ENCODE measurements at places on chromosomes 13 and 19. TPM values are rescaled to one million over a fixed set of nuclear protein-coding genes. Genes with fewer than 3 reads are reported as not detected.

DNA sequence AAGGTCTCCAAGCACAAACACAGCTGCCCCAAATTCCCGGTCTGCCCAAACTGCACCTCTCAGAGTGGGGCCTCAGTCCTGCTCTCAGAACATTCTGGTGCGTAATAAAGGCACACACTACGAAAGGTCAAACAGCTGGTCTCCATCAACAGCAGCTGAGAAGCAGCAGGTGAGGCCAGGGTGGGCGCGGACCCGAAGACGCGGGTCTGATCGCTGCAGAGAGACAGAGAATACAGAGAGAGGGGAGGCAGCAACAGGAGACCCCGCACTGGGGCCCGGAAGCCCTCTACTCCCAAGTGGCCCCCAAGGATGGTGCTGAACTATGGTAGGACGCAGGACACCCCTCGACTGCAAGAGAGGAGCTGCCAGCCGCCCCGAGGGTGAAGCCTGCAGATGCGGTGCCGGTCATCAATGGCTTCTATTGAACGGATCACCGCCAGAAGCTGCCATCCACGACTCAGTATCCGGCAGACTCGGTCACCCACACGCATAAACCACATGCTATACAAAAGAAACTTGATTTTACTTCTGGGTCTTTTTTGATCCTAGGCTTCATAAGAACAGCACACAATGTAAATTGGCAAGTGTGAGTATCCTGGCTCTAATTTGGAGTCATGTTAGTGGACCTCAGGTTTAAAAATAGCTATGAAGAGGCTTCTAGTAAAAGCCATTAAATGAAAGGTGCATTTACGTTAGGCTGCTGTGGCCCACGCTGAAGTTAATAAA is 33.4 kb downstream of the STK24 start:
- H3K4me1 ChIP-seq, result peaks cover 56% of the 10 kb centered on the region
- DNase-seq, result no peak
- H3K4me3 ChIP-seq, result peak overlapping the region; percentile 63
- H3K27ac ChIP-seq, result peak overlapping the region; percentile 82
- no peaks in the 10 kb centered on the region for H3K27me3 ChIP-seq

- H3K27me3 ChIP-seq, result no peaks in the 10 kb centered on the region
- DNase-seq, result no peak
- no peaks in the 10 kb centered on the region for H3K36me3 ChIP-seq
- no peak overlapping the region for H3K4me3 ChIP-seq
- no peaks in the 10 kb centered on the region for H3K4me1 ChIP-seq
- no peak overlapping the region for H3K27ac ChIP-seq
These were observed 26.0 kb downstream of the SLC7A1 start for GRCh38 chr13:29569253-29570050.

DNA sequence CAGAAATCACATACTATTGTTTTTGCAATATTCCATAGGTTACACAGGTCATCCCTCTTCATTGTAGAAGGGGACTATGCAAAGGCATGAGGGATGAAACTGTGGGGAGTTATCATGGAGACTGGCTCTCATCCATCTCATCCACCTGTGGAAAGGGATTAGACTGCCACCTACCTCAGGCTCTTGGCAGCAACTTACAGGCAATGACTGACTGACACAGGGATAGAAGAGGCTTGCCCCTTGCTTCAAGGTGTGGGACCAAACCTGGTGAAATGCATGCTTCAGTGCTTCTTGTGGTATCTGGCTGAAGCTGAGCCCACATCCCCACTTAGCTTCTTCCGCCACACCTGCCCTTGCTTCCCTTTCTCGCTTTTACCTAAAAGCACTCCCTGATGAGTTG is 341.3 kb downstream of the GPC5 start:
- no peak for DNase-seq
- no peaks in the 10 kb centered on the region for H3K27me3 ChIP-seq
- H3K4me3 ChIP-seq, result no peak overlapping the region
- H3K4me1 ChIP-seq, result no peaks in the 10 kb centered on the region
- no peak overlapping the region for H3K27ac ChIP-seq

DNA sequence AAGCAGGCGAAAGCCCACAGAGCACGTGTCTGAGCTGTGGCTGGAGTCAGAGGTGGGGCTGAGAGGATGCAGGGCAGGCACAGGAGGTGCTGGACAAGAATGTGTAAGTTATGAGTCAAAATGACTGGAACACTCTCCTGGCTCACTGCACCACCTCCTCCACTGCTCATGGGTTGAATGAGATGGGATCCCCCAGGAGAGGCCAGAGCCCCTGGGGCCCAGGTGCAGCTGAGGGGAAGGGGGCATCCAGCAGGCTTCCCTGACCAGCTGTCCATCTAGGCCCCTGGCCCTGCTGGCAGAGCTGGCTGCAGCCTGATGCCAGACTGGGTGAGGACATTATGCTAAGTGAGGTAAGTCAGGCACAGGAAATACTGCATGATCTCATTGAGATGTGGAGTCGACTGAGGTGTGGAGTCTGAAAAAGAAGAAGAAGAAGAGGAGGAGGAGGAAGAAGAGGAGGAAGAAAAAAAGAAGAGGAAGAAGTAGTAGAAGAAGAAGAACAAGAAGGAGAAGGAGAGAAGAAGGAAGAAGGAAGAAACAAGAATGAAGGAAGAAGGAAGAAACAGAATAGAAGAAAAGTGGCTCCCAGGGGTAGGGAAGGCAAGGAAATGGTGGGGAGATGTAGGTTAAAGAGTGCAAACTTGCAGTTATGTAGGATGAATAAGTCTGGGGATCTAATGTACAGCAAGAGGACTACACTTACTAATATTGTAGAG is 747.4 kb downstream of the UQCRFS1 start:
- DNase-seq, result no peak
- H3K4me3 ChIP-seq, result no peak overlapping the region
- H3K4me1 ChIP-seq, result no peaks in the 10 kb centered on the region
- no peak overlapping the region for H3K27ac ChIP-seq
- H3K27me3 ChIP-seq, result no peaks in the 10 kb centered on the region

DNA sequence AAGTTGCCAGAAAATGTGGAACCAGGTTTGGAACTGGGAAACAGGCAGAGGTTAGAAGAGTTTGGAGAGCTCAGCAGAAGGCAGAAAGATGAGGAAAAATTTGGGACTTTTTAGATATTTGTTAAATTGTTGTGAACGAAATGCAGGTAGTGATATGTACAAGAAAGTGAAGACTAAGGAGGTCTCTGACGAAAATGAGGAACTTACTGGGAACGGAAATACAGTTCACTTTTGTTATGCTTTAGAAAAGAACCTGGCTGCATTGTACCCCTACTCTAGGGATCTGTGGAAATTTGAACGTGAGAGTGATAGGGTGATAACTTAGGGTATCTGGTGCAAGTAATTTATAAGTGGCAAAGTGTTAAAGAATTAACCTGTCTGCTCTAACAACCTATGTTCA is 632.4 kb downstream of the SLITRK5 start:
- DNase-seq, result no peak
- H3K36me3 ChIP-seq, result no peaks in the 10 kb centered on the region
- H3K4me3 ChIP-seq, result no peak overlapping the region
- H3K4me1 ChIP-seq, result no peaks in the 10 kb centered on the region
- no peak overlapping the region for H3K27ac ChIP-seq

GRCh38 chr13:31922724-31923123 is 108.8 kb upstream of the FRY start:
- peaks cover 9% of the 10 kb centered on the region for H3K4me1 ChIP-seq
- no peak overlapping the region for H3K4me3 ChIP-seq
- no peaks in the 10 kb centered on the region for H3K36me3 ChIP-seq
- no peak overlapping the region for H3K27ac ChIP-seq
- DNase-seq, result no peak

GRCh38 chr13:39197647-39198007 is 159.4 kb downstream of the NHLRC3 start:
- no peaks in the 10 kb centered on the region for H3K36me3 ChIP-seq
- H3K4me1 ChIP-seq, result no peaks in the 10 kb centered on the region
- no peaks in the 10 kb centered on the region for H3K27me3 ChIP-seq
- DNase-seq, result no peak
- no peak overlapping the region for H3K27ac ChIP-seq

- no peaks in the 10 kb centered on the region for H3K4me1 ChIP-seq
- H3K27ac ChIP-seq, result no peak overlapping the region
- no peak for DNase-seq
- no peaks in the 10 kb centered on the region for H3K27me3 ChIP-seq
- H3K4me3 ChIP-seq, result no peak overlapping the region
- no peaks in the 10 kb centered on the region for H3K36me3 ChIP-seq
These were observed 309.8 kb downstream of the LMO7 start for GRCh38 chr13:75945841-75946482.

GRCh38 chr13:105665284-105665683 is 870.2 kb downstream of the EFNB2 start:
- no peak for DNase-seq
- H3K4me3 ChIP-seq, result no peak overlapping the region
- no peak overlapping the region for H3K27ac ChIP-seq
- no peaks in the 10 kb centered on the region for H3K36me3 ChIP-seq

DNA sequence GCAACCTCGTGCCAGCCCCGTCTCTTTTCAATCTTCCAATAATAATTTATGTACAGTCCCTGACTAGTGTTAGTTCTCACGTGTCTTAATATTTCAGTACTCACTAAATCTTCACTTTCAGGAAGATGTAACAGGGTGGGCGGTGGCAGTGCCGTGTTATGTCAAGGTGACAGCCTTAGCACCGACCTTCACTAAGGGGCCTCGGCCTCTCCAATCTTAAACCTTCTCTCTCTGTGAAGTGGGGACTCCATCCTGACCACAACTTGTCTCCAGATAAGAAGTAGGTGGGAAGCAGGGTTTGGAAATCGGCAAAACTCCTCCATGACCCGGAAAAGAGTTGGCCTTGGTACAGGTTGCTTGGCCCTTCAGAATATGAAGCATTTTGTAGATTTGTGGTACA is 1.8 kb downstream of the RPS19 start:
- no peak for DNase-seq
- H3K4me1 ChIP-seq, result peaks cover 34% of the 10 kb centered on the region
- peak overlapping the region; percentile 94 for H3K4me3 ChIP-seq
- H3K27ac ChIP-seq, result peak overlapping the region; percentile 98
- H3K27me3 ChIP-seq, result no peaks in the 10 kb centered on the region
- peaks cover 26% of the 10 kb centered on the region for H3K36me3 ChIP-seq

DNA sequence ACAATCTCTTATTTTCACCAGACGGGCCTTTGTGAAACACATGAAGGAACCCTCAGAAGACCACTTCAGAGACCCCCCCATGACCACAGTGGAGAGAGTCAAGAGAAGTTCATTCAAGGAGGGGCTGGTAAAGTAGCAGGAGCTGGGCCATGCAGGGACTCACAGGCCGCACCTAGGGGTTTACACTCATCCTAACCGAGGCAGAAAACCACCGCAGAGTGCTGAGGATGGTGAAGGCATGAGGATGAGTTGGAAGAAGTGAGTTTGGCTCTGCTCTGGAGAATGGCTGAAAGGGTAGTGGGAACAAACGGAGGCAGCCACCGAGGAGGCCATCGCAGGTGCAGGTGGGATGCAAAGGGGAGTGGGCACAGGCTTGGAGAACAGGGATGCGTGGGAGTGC is 1046.9 kb downstream of the UQCRFS1 start:
- no peak overlapping the region for H3K4me3 ChIP-seq
- no peaks in the 10 kb centered on the region for H3K4me1 ChIP-seq
- no peaks in the 10 kb centered on the region for H3K36me3 ChIP-seq
- H3K27ac ChIP-seq, result no peak overlapping the region

DNA sequence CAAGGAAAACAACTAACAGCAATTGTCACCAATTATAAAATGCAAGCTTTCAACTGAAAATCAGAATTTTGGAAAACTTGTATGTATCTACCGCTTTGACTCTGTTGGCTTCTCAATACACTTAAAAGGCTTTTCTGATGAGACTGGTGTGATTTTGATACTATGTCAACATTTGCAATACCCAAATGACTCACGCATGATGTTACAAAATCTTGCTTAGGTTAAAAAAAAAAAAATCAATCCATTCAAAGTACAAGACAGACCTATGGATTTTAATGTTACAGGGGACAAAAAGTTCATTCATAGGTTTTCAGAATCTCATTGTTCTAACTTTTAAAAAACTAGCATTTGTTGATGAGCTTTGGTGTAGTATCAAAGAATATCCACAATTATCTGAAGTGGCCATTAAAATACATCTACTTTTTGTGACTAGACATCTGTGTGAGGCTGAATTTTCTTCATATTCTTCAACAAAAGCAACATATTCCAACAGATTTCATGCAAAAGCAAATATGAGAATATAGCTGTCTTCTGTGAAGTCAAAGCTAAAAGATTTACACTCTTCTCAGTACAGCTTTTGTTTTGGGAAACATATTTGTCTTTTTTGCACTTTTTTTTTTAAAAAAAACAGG is 10.7 kb downstream of the ELF1 start:
- DNase-seq, result no peak
- peaks cover 60% of the 10 kb centered on the region for H3K4me1 ChIP-seq
- peaks cover 8% of the 10 kb centered on the region for H3K36me3 ChIP-seq
- no peaks in the 10 kb centered on the region for H3K27me3 ChIP-seq

- no peak overlapping the region for H3K4me3 ChIP-seq
- no peaks in the 10 kb centered on the region for H3K27me3 ChIP-seq
- no peaks in the 10 kb centered on the region for H3K4me1 ChIP-seq
- H3K27ac ChIP-seq, result no peak overlapping the region
- no peaks in the 10 kb centered on the region for H3K36me3 ChIP-seq
- DNase-seq, result no peak
These were observed 774.8 kb downstream of the GPC5 start for GRCh38 chr13:92173254-92173653.

GRCh38 chr13:75723901-75724300 is 87.8 kb downstream of the LMO7 start:
- no peaks in the 10 kb centered on the region for H3K36me3 ChIP-seq
- H3K4me1 ChIP-seq, result no peaks in the 10 kb centered on the region
- no peak overlapping the region for H3K4me3 ChIP-seq
- H3K27ac ChIP-seq, result no peak overlapping the region

DNA sequence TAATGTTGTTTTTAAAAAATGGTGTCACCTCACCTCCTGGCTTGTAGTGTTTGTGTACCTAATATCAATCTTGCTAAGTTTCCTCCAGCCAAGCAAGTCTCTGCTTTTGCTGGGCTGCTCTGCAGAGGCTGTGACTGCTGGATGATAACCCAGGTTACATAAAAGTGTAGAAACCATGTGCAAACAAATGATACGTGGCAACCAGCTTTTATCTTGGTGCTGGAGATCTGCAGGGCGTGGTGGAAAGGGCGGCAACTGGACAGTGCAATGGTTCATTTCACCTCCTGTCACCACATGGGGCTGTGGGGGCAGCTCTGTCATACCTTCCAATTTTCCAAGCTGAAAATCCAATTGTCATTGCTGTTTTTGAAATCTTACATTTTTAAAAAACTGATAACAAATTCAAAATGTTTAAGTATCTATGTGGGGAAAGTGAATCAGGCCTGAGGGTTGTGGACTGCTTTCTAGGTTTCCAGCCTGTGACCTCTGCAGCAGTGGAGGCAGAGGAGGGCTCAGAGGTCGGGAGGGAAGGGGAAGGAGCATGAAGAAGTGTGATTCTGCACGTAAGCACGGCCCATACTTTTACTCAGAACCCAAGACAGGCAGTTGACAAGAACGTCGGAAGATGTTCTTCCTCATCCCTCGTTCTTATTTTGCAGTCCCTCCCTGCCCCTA is 9.7 kb downstream of the GPR42 start:
- peaks cover 21% of the 10 kb centered on the region for H3K4me1 ChIP-seq
- no peak overlapping the region for H3K4me3 ChIP-seq
- no peak overlapping the region for H3K27ac ChIP-seq
- no peak for DNase-seq

- no peaks in the 10 kb centered on the region for H3K4me1 ChIP-seq
- no peak overlapping the region for H3K27ac ChIP-seq
- H3K4me3 ChIP-seq, result no peak overlapping the region
- no peaks in the 10 kb centered on the region for H3K36me3 ChIP-seq
- H3K27me3 ChIP-seq, result peaks cover 14% of the 10 kb centered on the region
These were observed 506 bp upstream of the GAS6 start for GRCh38 chr13:113864273-113864890.

Gene ZNF610
- total RNA-seq, result 1.2 TPM

Gene CYP2B6
- 0.23 TPM for total RNA-seq

Gene SYNGR4
- total RNA-seq, result 0.21 TPM

Gene NKPD1
- 0.13 TPM for total RNA-seq

Gene UBE2L5
- total RNA-seq, result not detected

Gene CYP4F2
- total RNA-seq, result 1.1 TPM

Data from GM12878 (cell line).